Mesendoderm (in vitro differentiated cells): ENCODE measurements at places on chromosomes 1 and 21.

DNA sequence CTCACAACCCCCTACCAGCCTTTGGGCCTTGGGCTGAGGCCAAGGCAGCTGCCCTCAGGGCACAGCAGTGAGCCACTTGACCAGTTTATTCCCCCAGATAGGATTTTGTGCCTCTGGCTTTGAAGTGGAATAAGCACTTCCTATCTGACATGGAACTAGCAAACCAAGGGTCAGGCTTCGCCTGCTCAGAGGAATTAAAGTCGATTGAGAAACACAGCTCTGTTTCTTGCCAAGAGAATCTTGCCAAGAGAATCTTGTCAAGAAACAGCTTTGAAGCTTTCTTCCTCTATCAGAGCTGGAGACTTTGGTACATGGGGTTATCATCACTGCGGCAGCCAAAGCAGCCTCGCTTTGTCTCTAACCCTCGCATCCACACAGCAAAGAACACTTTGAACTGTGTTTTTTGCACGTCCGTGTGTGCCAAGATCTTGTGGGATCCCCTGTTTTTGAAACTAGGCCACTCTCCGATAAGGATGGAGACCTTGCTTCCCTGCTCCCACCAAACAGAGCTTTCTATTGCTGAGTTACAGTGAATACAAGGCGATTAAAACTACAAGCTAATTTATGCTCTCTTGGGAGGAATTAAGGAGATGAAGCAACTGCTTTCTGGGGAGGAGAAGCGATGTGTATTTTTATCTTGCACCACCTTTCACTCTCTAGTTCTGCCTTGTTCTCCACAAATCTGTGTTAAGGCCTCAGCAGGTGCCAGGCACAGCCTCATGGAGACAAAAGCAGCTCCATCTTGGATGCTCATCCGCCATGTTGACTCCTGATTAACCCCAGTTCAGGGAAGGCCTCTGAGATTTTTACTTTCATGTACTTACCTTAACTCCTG, 67.3 kb downstream of the RHOU start:
- no peaks in the 10 kb centered on the region for H3K27me3 ChIP-seq
- H3K4me1 ChIP-seq, result peaks cover 5% of the 10 kb centered on the region
- H3K4me3 ChIP-seq, result no peak overlapping the region
- no peak overlapping the region for H3K27ac ChIP-seq

GRCh38 chr1:185561629-185562028, 172.6 kb upstream of the HMCN1 start:
- no peaks in the 10 kb centered on the region for H3K36me3 ChIP-seq
- DNase-seq, result no peak
- H3K27ac ChIP-seq, result no peak overlapping the region

GRCh38 chr1:176691251-176692228, 228.6 kb downstream of the PAPPA2 start:
- H3K27me3 ChIP-seq, result no peaks in the 10 kb centered on the region
- no peaks in the 10 kb centered on the region for H3K36me3 ChIP-seq
- DNase-seq, result peak; percentile 78
- no peak overlapping the region for H3K27ac ChIP-seq

DNA sequence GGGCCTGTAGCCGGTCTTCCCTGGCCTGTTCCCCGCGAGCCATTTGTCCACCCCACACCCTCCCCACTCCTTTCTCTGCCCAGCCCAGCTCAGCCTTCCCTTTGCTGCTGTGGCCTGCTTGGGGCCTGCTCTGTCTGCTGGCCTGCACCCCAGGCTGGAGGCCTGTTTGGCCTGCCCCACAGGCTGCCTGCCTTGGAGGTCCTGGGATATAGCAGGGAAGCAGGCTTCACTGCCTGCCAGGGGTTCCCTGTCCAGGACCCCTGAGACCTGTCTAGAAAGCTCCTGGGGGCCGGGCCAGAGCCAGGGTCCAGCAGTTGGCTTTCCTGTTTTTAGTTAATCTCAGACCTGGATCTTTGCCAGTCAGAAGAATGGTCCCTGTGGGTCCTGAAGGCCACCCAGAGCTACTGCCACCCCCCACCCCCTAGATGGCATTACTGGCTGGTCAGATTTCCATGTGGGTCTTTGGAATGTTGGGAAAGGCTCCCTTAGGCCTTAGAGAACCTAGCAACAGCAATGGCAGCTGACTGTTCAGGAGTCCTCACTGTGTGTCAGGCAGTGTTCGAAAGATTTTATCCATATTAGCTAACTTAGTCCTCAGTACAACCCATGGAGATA, 7.7 kb downstream of the ZNF362 start:
- H3K4me1 ChIP-seq, result peaks cover 11% of the 10 kb centered on the region
- no peak overlapping the region for H3K27ac ChIP-seq
- peaks cover 1% of the 10 kb centered on the region for H3K36me3 ChIP-seq
- no peaks in the 10 kb centered on the region for H3K27me3 ChIP-seq
- no peak overlapping the region for H3K4me3 ChIP-seq

- no peak overlapping the region for H3K4me3 ChIP-seq
- H3K4me1 ChIP-seq, result no peaks in the 10 kb centered on the region
- no peaks in the 10 kb centered on the region for H3K27me3 ChIP-seq
- no peak overlapping the region for H3K27ac ChIP-seq
- H3K36me3 ChIP-seq, result no peaks in the 10 kb centered on the region
Measured at GRCh38 chr1:109771712-109772657, 8.3 kb upstream of the EPS8L3 start.

DNA sequence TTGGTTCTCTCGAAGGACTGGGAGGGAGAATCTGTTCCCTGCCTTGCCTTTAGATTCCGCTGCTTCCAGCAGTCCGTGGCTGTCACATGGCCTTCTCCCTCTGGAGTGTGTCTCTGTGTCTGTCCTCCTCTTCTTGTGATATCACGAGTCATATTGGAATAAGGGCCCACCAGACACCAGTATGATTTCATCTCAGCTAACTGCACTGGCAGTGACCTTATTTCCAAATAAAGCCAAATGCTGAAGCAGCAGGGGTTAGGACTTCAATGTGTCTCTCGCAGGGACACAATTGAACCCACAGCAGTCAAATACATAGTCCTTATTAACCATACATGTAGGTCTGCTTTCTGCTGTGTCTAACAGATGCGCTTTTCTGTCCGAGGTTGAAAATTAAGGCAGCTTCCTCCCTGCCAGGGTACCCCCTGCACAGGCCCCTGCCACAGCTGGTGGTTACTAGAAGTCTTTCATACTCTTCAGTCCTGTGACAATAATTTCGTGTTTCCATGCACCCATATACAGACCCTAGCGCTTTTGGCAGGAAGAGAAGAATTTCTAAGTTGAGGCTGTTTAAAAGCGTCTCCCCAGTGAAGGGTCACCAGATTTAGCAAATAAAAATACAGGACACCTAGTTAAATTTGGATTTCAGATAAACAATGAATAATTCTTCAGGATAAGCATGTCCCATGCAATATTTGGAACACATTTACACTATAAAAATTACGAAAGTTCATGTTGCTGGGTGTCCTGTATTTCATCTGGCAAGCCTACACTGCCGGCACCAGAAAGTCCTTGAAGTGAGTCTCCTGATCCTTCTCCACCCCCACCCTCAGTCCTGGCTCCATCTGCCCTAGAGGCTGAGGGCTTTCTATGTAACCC, 182.1 kb downstream of the ETS2 start:
- peaks cover 4% of the 10 kb centered on the region for H3K4me1 ChIP-seq
- H3K4me3 ChIP-seq, result no peak overlapping the region
- no peaks in the 10 kb centered on the region for H3K27me3 ChIP-seq
- no peak overlapping the region for H3K27ac ChIP-seq
- H3K36me3 ChIP-seq, result no peaks in the 10 kb centered on the region

- no peaks in the 10 kb centered on the region for H3K36me3 ChIP-seq
- no peaks in the 10 kb centered on the region for H3K27me3 ChIP-seq
- no peak for DNase-seq
- H3K4me3 ChIP-seq, result peak overlapping the region; percentile 94
Measured at GRCh38 chr1:223844787-223845036, 1.0 kb downstream of the TP53BP2 start.

DNA sequence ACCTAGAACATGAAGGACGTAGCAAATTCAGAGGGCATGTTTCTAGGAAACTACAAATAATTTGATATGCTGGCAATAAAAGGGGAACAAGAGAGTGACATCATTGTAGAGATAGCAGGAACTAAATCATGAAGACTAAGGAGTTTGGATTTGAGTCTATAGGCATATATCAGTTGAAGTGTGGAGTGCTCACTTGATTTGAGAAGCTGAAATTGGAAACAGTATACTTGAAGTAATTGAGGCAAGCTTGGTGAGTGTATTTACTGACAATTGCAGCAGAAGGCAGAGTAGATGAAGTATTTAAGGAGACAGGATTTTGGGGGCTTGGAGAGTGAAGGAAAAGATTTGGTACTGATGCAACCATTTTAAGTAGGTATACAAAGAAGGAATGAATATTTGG, 6.4 kb upstream of the TMCO2 start:
- H3K4me1 ChIP-seq, result no peaks in the 10 kb centered on the region
- H3K27me3 ChIP-seq, result no peaks in the 10 kb centered on the region
- DNase-seq, result no peak
- H3K36me3 ChIP-seq, result no peaks in the 10 kb centered on the region
- H3K27ac ChIP-seq, result no peak overlapping the region

DNA sequence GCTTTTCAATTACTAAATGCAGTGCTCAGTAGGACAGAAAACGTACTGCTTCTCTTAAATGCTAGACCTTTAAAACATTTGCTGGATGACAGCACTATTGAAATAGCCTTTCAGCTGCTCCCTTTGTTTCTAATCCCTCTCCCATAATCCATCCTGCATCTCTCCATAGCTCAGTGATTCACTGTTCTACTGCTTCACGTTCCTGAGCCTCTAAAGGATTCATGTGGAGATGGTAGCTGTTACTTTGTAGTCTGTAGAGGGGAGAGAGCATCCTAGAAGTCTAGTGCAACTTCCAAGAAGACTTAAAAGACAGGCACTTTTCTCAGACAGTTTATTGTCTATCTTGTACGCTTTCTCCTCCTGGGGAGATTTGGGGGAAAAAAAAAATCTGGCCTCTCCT, 51.4 kb downstream of the LRRC8B start:
- H3K27me3 ChIP-seq, result no peaks in the 10 kb centered on the region
- no peak overlapping the region for H3K4me3 ChIP-seq
- no peaks in the 10 kb centered on the region for H3K36me3 ChIP-seq
- no peak for DNase-seq

DNA sequence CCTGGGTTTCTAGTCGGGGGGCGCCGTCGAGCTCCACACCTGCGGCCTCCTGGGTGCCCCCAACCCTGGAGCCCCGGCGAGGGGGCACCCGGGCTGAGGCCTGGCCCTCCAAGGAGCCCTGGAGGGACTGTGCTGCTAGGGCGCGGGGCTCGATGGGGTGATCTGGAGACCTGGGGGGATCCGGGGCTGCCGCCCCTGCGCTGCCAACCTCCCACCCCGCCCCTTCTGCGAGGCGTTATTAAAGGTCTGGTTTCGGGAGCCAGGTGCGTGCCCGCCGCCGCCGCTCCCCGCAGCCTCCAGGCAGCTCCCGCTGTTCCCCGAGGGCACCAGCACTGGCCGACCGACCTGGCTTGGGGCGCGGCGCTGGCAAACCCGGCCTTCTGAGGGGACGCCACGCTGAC, 746 bp upstream of the POFUT2 start:
- peaks cover 10% of the 10 kb centered on the region for H3K36me3 ChIP-seq
- no peak overlapping the region for H3K27ac ChIP-seq
- no peak for DNase-seq
- no peaks in the 10 kb centered on the region for H3K27me3 ChIP-seq
- H3K4me1 ChIP-seq, result no peaks in the 10 kb centered on the region

DNA sequence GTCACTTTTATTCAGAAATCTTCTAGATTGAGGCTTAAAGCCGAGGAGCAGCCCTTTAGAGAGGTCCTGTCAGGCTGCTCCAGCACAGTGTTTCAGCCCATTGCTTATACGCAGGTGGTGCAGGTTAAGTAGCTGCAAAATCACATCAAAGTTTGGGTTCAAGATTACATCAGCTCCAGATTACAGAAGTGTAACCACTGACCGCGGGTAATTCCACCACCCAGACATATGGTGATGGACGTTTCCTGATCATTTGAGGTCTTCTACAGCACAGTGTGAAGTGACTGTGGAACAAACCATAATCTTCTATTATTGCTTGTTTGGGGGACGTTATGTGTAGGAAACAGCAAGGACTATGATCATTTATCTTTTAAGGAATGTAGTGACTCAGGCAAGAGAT, 11.8 kb downstream of the C1orf115 start:
- no peak for DNase-seq
- H3K27ac ChIP-seq, result no peak overlapping the region
- no peaks in the 10 kb centered on the region for H3K27me3 ChIP-seq
- H3K4me3 ChIP-seq, result no peak overlapping the region

GRCh38 chr1:162299018-162299417, 77.6 kb downstream of the SPATA46 start:
- peaks cover 7% of the 10 kb centered on the region for H3K4me1 ChIP-seq
- no peak for DNase-seq
- H3K27ac ChIP-seq, result no peak overlapping the region

DNA sequence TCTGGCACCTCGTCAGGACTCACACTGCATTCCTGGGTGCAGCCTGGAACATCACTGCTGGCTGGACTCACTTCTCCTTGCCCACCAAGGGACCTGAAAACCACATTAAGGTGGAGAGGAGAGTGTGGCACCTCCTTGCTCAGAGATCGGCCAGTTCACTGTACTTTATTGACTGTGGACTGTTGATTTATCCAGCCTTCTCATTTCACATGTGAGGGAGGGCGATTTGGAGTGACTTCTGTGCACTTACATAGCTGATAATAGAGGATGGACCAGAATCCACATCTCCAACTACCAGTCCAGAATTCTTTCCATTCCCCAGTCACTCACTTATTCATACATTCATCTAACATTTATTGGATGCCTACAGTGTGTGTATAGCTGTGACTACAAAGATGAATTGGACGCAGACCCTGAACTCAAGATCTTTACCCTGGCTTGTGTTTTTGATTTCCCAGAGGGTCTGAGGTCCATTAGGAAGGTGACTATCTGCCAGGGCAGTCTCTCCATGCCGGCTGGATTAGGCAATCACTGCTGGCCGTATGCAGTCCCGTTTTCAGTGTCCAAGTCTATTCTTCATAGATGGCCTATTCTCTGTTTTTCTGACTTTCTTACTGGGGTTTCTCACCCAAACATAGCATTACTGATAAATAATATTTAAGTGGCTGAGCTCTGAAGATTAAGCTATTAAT, 233.5 kb upstream of the SGIP1 start:
- no peaks in the 10 kb centered on the region for H3K4me1 ChIP-seq
- no peaks in the 10 kb centered on the region for H3K36me3 ChIP-seq
- H3K27ac ChIP-seq, result no peak overlapping the region
- DNase-seq, result no peak
- H3K27me3 ChIP-seq, result no peaks in the 10 kb centered on the region

GRCh38 chr21:38156200-38156599, 100.6 kb upstream of the KCNJ15 start:
- H3K4me1 ChIP-seq, result no peaks in the 10 kb centered on the region
- no peaks in the 10 kb centered on the region for H3K36me3 ChIP-seq
- H3K4me3 ChIP-seq, result no peak overlapping the region

- H3K27me3 ChIP-seq, result no peaks in the 10 kb centered on the region
- no peak overlapping the region for H3K4me3 ChIP-seq
- no peaks in the 10 kb centered on the region for H3K4me1 ChIP-seq
- no peak for DNase-seq
- H3K27ac ChIP-seq, result no peak overlapping the region
- H3K36me3 ChIP-seq, result no peaks in the 10 kb centered on the region
Measured at GRCh38 chr1:246483569-246483933, 23.5 kb downstream of the SMYD3 start.

GRCh38 chr21:36129219-36129618, 5.7 kb upstream of the CBR3 start:
- no peak overlapping the region for H3K4me3 ChIP-seq
- no peak for DNase-seq
- no peak overlapping the region for H3K27ac ChIP-seq
- no peaks in the 10 kb centered on the region for H3K36me3 ChIP-seq
- peaks cover 3% of the 10 kb centered on the region for H3K4me1 ChIP-seq
